ENCODE measurements at places on chromosomes 2 and 18. TPM values are rescaled to one million over a fixed set of nuclear protein-coding genes. Genes with fewer than 3 reads are reported as not detected.
A peak's percentile ranks its signal among the peaks of the same experiment; 100 is the strongest.

- no peak for DNase-seq
Observed at GRCh38 chr18:13895505-13896033, 19.8 kb downstream of the MC2R start.

Gene IL36A
- total RNA-seq: not detected

Gene LCT
- total RNA-seq: under 0.01 TPM

Gene ANKRD53
- 1.1 TPM for total RNA-seq

Gene GALR1
- total RNA-seq: not detected

- DNase-seq: peak; percentile 92
Observed at GRCh38 chr2:231563378-231563961, 29.2 kb upstream of the TEX44 start.

GRCh38 chr2:135150725-135151124, 98.6 kb downstream of the RAB3GAP1 start:
- no peak for DNase-seq

DNA sequence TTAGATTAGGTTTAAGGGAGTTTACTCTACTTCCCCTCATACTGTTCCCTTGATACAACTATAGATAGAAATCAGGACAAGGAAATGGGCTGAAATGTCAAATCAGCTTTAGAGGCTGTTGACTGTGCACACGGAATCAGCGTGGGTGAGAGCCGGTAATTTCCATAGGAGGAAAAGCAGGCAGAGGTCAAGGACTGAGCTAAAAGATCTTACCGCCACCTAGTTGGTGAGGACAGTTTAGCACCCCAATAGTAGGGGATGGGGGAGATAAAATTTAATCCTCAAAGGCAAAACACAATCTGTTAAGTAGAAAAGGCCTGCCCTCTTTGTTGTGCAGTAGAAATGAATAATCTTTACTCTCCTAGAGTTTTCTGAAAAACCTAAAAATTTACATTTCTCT, 1154.5 kb upstream of the CHAC2 start:
- no peak for DNase-seq

- peak; percentile 90 for DNase-seq
Observed at GRCh38 chr18:48667276-48668254, 128.7 kb downstream of the CTIF start.

GRCh38 chr2:177906041-177906718, 166.4 kb downstream of the PDE11A start:
- DNase-seq: peak; percentile 26

DNA sequence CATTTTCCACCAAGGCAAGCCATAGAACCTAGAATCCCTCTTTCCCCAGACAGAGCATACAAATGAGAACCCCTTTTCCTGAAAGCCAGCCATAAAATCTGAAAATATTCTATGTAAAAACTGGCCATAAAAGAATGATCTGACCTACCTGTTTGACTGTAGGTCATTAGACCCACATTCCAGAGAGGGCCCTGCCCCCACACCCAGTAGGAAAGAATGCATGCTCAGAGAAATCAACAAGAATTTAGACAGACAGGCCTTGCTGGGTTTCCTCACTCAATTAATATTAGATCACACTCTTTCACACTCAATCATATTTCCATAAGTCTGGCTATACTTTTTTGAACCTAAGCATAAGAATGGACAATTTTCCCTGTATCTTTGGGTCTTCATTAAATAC, 929.5 kb downstream of the ERBB4 start:
- DNase-seq: no peak

GRCh38 chr2:126839796-126840195, 58.9 kb upstream of the TEX51 start:
- DNase-seq: no peak

DNA sequence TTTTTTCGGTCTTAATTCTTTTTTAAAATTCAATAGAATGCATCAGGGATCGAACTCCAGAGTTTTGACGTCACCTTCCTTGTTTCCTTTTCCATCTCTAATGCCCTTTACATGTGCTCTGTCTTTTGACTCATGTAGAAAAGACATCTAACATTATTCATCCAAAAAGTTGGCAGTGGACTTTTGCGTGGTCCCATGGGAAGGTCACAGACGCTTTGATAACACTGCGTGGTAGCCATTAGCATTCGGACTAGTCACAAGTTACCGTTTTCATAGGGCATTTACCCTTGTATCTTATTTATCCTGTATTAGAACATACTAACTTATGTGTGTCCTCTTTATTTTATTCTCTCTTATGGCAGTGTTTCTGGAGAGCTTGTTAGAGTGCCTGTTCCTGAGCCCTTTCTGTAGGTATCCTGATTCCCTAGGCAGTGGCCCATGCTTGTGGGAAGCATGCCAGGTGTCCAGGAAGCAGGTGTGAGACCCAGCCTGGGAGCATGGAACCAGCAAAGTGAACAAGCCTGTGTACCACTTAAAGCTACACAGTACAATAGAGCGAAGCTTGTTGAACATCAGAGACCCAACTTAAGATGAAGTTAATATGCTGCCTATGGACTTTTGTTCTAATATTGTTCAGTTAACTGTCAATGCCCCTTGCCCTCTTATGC, 73.6 kb upstream of the RBM44 start:
- DNase-seq: no peak

DNA sequence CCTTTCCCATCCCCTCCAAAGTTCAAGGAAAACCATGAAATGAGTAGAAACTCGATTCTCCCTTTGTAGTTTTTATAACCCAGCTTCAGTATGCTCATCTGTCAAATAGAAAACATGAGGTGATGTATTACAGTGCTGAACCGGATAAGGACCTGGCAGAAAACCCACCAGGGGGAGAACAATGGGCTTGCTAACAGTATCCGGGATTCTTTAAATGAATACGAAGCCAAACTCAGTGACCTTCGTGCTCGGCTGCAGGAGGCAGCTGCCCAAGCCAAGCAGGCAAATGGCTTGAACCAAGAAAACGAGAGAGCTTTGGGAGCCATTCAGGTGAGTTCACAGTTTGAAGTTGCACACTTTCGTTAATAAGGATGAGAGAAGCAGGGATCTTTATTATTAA, 113.6 kb upstream of the TTC39C start:
- no peak for DNase-seq

DNA sequence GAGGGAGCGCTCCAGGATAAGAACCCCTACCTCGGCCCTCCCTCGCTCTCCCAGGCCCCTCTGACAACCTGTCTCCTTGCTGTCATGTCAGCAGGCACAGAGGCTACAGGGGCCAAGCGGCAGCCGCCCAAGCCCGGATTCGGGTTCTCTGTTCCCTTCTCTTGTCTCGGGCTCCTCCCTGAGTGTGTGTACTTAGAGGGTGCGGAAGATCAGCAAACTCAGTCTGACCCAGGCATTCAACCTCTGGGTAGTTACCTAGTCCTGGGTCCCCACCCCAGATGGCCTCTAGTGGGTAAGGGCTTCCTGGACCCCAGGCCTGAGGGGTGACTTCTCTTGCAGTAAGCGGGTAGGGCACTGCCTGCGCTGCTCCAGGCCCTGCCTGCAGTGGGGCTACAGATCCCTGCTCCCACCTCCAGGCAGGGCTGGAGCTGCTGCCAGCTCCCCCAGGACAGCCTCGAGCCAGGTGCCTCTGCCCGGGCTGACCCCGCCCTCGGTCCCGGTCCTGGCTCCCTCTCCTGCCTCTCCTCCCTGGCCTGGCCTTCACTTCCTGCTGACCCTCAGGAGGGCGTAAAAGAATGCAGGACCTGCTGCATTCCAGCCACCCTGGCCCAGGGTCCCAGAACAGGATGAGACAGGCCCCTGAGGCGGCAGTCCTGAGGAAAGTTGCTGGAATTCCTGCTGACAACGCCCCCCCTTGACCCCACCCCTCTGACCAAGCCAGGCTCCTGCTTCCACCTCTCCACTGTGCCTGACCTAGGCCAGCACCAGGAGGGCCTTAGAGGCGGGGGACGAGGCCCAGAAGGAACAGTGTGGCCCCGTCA, 22.0 kb downstream of the GPC1 start:
- peak; percentile 89 for DNase-seq

Gene LONRF2
- under 0.01 TPM for total RNA-seq

Gene UGT1A8
- not detected for total RNA-seq

DNA sequence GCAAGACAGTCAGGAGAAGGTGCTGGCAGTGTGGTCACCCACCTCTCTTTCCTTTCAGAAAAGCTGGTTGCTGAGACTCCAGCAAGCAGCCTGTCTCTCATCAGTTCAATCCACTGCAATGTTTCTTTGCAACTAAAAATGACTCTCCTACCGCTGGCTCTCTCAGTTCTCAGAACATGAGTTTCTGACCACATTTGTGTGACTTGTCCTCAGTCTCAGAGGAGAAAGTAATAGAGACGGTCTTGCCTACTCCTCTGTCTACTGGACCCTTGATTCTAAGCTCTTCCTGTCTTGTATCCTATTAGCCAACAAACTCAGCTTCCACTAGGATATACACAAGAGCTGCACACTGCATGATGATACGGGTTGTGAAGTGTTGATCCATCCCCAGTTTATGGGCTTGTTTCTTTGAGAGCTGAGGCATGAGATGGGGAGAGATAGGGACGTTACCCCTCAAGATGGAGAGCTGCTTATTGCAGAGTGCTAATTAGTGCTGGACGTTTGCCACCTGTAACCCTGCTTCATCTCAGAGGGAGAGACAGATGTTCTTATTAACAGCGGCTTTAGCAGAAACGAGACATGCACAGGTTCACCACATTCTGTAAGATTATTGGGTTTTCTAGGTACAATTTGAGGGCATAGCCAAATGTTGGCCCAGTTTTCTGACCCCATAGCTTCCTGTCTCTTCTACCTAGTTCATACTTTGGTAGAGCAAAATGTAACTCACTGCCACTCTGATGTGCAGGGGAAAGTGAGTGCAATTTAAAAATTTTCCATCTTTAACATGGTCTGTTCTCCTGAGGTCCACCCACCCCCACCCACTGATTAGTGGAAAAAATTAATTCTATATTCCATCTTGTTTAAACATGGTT, 32.4 kb upstream of the YWHAQ start:
- DNase-seq: no peak

All from osteoblast (primary cell).